CD4-positive, alpha-beta T cell treated with Interleukin-10 for 1 hour (primary cell): ENCODE measurements at places on chromosomes 1 and 21.

GRCh38 chr1:25522031-25522655 lies 21.3 kb upstream of the LDLRAP1 start:
- no peak for DNase-seq

DNA sequence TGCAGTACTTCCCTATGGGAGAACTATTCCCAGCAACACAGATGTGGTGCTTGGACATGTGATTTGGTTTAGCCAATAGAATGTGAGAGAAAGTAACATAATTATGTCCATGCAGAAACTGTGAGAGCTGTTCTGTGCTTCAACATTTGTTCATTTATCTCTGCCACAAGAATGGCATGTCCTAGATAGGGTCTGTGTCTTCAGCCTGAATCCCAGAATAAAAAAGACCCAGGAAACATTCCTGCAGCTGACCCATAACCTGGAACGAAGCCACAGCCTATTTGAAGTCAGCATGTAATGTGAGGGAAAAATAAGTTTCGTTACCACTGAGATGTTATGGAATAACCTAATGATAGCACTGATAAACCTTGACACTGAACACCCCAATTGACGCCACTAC lies 552.0 kb upstream of the USP24 start:
- DNase-seq: no peak

DNA sequence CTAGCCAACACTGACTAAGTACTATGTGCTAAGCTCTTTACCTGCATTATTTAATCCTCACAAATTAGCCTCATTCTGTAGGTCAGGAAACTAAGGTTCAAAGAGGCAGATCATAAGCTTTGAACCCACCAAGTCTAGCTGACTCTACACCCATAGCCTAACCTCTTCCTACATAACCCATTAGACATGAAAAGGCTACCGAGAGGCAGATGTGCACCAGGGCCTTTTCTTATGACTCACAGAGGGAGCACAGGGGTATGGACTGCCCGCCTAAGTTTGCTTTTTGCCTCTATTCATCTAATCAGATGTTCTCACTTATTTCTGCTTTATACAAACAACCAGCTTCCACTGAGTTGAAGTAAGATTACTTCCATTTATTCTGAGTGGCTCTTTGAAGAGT lies 31.5 kb downstream of the LBR start:
- no peak for DNase-seq

DNA sequence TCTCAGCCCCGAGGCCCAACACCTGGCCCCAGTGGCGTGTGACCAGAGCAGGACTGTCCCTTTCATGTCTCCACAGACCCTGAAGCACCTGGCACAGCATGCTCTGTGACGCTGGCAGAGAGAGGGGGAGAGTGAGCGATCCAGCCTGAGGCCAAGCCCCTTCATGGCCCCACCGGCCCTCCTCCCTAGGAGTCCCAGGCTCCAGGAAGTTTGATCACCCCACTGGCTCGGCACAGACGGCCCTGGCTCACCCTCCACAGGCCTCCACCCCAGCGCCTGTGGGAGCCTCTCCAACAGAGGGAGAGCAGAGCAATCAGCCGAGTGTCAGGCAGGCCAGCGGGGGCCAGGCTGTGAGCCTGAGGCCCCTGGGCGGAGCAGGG lies 11.0 kb downstream of the SH3BGRL3 start:
- no peak for DNase-seq

DNA sequence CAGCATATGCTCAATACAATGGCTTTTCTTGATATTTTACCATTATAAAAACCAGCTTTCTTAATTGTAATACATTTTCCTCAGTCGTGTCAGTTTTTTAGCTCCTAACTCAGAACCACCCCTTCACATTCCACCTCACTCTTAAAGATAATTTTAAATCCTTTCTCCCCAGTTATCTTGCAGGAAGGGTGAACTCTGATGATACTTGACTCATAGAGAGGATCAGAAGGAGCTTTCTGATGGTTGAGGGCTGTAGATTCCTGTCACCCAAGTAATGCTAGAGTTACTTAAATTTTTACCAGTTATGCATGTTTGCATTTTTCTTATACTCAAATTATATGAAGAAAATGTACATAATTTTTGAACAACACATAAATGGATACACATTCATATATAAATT lies 233.7 kb downstream of the NCAM2 start:
- DNase-seq: no peak

GRCh38 chr1:209657918-209658317 lies 5.7 kb upstream of the LAMB3 start:
- DNase-seq: no peak

GRCh38 chr1:236228411-236228810 lies 53.3 kb downstream of the ERO1B start:
- no peak for DNase-seq

DNA sequence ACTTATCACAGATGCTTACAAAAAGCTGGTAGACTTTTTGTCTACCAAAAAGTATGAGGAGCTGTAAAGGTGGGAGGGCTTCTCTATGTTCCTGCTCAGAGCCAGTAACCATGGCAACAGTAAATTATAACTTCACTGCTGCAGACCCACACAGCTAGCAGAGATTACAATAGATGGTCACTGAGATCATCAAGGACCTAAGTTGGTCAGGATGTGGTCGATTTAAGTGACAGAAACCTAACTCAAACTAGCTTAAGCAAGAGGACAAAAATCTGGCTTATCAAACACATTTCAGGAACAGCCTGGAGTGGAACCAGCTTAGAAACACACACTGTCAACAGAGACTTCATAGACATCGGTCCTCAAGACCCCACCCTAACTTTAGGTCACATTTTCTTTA lies 113.4 kb upstream of the ATP1A1 start:
- no peak for DNase-seq

DNA sequence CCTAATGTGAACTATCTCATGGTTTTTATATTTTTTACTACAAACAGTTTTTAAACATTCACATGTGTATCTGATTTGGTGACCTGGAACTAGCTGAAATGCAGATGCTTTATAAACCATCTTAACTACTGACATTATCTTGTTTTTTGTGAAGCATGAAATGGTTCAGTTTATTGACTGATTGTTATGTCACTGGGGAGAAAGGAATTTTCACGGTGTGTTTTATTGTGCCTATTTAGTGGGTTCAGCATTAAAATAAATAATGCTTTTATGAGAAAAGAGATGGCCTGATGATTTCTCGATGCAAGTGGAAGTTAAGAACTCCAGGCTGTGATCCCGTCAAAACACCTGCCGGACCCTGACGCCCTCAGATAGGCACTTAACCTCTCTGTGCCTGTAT lies 79.9 kb upstream of the KIF26B start:
- no peak for DNase-seq

DNA sequence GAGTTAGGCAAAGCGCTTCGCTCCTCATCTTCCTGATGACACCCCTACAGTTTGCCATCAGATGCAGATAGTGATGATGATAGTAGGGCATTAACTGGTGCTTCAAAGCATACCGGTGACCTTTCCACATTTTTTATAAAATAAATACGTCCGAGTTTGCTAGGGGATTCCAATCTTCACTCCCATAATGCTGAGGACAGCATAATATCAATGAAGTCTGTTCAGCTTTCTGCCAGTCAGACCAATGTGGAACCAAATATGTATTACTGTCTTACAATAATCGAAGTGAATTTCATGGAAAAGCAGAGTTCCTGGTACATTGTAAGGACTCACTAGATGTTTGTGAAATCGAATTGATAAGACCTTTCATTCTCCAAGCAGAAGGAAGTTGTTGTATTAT lies 258.7 kb downstream of the RYR2 start:
- no peak for DNase-seq

DNA sequence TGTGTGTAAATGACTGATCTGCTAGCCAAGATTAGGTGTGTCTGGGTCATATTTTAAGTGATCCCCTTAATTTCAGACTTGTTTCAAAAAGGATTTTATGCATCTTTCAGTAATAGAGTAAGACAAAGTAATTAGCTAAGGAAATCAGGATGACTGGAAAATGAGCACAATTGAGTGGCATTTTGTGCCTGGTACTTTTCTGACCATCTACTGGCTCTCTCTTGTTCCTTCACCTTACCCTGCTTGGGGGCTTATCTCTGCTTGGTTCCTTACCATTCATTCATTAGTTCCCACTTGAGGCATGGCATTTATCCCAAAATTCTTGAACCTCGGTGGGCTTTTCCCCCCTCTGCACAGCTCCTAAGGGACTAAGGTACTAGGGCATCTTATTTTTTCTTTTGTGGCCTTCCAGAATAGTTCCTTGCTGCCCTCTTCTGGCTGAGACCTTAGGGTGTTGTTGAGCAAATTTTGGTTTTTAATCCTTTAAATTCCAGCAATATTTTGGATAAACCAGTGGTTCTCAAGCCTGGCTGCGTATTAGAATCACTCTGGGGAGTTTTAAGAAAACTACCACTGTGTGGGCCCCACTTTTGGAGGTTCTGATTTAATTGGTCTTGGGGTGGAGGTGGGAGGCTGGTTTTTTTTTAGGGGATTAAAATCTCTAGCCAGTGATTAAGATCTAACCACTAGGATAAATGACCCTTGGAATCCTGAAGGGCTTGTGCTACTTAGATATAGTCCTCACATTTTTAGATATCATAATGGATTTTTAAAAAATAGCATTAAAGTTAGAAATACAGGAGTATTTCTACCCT lies 50.8 kb downstream of the HS2ST1 start:
- DNase-seq: peak; percentile 32

GRCh38 chr1:51253691-51254090 lies 17.6 kb downstream of the RNF11 start:
- no peak for DNase-seq

- DNase-seq: no peak
Observed at GRCh38 chr1:159867664-159868026, 5.2 kb upstream of the VSIG8 start.

GRCh38 chr1:44594871-44595735 lies 79.2 kb downstream of the TMEM53 start:
- DNase-seq: peak; percentile 73

DNA sequence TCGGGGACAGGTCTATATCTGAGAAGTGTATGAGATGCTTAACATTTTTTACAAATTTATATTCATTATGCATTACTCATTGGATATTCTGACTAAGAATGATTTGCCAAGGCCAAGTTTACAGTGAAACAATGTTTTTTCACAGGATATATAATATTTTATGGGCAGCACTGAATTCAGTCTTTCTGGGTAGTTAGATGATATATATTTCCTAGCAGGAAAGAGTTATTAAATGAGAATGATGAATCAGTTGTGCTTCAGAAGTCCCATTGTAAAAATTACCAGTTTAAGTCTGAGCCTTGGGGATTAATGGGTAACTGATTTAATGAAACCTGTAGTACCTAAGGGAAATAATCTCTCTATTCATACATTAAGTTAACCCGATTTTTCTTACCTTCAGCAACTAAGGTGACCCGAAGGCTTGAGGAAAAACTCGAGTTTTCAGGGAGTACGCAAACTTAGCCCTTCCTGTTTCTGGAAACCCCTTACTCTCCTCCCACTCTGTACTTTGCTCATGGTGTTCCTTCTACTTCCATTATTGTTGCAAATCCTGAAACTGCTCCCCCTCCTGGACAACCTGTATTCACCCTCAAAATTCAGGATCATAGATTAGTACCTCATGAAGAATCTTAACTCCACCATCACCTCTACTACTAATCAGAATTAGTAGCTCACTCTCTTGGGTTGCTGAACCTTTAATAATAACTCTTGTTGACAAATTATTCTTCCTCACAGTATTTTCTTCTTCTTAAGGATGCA lies 135.1 kb downstream of the AK5 start:
- DNase-seq: no peak
